Stimulated activated CD8-positive, alpha-beta memory T cell treated with anti-CD3 and anti-CD28 coated beads, Interleukin-4, amount 100 ng/mL, for 1 hour (primary cell): ENCODE measurements at places on chromosomes 4 and X.

DNA sequence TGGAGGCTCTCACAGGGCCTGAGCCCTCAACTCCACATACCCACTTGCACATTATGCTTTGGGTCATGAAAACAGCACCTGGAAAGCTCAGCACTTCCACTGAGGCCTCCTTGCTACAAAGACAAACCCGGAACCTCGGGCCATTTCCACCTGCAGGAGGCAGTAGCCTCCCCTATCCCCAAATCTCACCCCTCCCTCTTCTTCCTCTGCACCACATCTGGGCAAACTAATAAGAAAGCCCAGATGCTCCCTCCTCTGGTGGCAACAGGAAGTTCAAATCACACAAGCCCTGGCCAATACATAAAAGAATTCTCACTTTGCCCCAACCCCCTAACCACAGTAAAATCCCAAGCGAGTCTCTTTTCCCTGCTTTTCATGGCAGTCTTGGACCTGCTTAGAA lies 136.4 kb downstream of the MAPK10 start:
- DNase-seq, result no peak

- DNase-seq, result no peak
These were observed 87.6 kb downstream of the HAUS3 start for GRCh38 chr4:2154215-2154740.

- no peak for DNase-seq
These were observed 130.0 kb downstream of the AR start for GRCh38 chrX:67673741-67674274.

GRCh38 chrX:12229986-12230385 lies 91.7 kb downstream of the FRMPD4 start:
- DNase-seq, result no peak

GRCh38 chrX:35444671-35445355 lies 353.3 kb upstream of the MAGEB16 start:
- no peak for DNase-seq

DNA sequence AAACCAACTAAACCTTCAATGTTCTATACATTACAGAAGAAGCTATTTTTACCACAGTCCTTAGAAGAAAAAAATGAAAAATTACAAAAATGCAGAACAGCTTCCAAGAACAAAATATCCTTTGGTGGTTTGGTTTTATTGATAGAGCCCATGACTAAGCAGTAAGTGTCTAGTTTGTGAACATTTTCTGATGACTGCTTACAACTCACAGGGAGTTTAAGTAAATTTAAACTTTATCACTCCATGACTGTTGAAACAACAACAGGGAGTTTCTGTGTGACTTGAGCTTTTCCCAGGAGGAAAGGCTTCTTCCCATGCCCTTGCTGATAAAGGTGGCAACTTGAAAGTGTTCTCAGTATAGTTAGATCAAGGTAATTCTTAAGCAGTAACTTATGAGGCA lies 2.9 kb downstream of the PF4 start:
- no peak for DNase-seq

DNA sequence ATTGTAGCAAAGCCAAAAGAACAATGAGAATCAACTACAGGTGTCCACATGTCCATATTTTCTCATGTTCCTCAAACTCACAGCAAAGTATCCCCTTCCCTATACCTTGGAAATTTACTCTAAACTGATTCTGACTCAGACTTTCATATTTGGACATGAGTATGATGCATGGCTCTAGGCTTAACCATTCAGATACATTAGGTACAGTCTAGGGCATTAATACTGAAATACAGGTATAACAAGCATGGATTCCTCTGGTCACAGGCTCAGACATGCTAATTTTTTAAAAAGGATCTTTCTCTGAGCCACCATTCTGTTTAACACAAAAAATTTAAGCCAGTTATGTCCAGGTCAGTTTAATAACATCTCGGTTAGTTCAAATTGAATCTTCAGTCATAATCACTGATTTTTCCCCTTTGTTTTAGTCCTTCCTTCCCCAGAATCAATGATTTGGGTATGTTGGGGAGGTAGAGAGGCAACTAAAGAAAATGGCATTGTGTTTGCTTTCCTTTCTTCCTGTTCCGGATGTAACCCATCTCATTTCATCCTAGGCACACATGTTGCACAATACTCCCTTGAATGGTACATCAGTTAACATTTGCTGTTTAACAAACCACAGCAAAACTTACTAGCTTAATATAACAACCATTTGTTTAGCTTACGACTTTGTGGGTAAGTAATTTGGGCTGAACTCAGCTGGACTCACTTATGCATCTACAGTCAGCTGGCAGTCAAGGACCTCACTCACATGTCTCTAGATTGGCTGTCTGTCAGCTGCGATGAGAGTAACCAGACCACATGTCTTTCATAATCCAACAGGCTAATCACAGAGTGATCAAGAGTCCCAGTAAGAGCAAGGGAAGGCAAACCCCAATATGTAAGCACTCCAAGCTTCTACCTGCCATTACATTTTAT lies 75.3 kb upstream of the GRIA3 start:
- DNase-seq, result no peak

GRCh38 chr4:23324021-23324690 lies 565.7 kb downstream of the PPARGC1A start:
- DNase-seq, result no peak

DNA sequence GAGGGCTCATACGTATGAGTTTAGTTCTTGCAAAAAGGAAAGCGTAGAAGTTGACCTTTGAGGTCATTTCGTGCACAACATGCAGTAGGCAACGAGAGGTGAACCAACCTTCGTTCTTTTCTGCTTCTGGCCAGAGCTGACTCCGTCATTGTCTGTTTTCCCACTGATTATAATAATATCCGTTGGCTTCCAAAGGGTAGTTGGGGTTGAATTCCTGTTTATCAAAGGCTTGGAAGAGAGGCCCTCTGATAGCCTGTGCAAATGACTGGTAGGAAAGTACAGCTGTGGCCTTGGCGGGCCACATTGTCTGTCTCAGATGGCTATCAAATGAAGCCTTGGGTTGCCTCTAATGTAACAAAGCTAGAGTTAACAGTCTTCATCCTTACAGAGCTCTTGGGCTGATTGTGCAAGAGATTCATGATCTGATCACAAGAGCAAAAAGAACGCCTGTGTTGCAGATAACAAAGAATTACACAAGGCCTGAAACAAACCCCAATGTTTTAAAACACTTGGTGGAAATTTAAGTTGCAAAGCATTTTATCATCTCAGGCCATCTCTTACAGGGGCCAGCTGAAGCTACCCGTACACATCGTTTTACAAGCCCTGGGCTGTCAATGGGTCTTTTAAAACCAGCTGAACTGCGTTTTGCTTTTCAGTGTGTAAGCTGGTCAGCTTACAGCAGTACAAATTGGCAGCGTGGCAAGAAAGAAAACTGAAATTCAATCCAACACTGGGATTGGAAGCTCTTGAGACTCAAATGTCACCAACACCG lies 46.1 kb upstream of the FAM9C start:
- DNase-seq, result no peak

- no peak for DNase-seq
These were observed 6.2 kb downstream of the AADAT start for GRCh38 chr4:170083541-170083940.

GRCh38 chr4:38803833-38804653 lies 548 bp downstream of the TLR1 start:
- DNase-seq, result no peak

DNA sequence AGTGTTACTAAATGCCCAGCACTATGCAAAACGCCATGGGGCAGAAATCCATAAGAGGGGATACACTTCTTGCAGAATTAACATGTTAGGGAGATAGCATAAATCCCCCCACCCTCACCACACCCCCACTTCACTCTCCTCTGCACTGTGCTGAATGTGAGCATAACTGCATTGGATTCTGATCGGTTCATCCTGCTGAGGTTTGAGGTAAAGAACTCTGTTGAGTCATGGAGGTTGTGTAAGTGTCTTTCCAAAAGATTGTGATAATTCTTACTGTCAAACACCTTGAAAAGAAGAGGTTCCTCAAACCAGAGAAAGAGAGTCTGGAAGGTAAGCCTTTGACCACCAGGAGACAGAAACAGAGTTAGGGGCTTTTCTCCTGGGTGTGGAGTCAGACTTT lies 43.6 kb downstream of the RBM47 start:
- no peak for DNase-seq

DNA sequence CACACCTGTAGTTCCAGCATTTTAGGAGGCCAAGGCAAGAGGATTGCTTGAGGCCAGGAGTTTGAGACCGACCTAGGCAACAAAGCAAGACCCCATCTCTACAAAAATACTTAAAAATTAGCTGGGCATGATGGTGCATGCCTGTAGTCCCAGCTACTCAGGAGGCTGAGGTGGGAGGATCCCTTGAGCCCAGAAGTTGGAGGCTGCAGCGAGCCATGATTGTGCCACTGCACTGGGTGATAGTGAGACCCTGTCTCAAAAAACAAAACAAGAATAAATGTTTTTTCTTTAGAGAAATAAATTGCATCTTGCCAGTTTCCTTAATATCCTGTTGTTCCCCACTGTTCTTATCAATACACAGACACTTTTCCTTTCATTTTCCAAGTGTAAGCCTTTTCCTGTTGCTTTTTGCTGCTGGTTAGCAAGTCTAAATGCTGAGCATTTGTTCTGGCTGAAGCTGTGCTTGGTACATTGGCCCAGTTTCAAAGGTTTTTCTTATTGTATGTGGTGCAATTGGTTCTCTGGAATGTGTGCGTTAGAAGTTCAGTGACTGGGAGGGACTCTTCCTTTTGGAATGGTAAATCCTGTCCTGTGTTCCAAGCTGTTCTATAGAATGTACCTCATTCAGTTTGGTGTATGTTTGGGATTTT lies 98.2 kb downstream of the AFF1 start:
- no peak for DNase-seq

DNA sequence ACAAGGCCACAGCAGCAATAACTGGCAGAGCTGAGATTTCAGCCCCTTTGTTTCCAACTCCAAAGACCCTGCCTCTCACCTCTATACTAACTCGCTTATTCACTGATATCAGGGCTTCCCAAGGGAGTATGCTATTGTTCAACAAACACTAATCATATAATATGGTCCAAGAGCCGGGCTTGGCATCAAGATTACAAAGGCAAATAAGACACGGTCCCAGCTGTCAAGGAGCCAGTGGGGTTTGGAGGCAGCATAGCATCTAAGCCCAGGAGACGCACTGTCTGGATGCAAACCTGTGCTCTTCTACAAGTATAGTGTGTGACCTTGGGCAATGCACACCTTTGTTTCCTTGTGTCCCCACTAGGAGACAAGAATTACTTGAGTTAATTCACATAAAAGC lies 28.7 kb downstream of the PAPSS1 start:
- DNase-seq, result no peak

- no peak for DNase-seq
These were observed 11.0 kb upstream of the SH3BP2 start for GRCh38 chr4:2781911-2782310.

GRCh38 chrX:8653956-8654355 lies 78.0 kb downstream of the ANOS1 start:
- no peak for DNase-seq

- DNase-seq, result no peak
These were observed 34.2 kb downstream of the ELOVL6 start for GRCh38 chr4:110164251-110164650.

- DNase-seq, result no peak
These were observed 445.2 kb downstream of the PCDH11X start for GRCh38 chrX:92224406-92224805.

DNA sequence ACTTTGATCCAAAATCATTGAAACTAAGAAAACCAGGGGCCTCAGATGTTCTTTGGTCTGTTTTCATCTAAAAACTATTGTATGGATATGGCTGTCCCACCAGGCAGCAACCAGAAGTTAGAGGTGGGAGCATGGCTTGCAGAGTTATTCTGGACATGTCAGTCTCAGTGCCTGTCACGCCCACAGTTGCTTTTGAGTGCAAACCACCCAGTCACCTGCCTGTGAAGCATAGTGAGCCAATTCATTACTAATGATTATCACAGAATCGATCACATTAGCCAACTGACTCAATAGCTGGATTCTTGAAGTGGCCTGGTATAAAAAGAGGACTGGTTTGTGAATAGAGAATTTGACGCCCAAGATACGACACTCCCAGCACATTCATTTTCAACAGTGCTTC lies 104.2 kb upstream of the SORBS2 start:
- DNase-seq, result no peak

GRCh38 chr4:168891688-168892087 lies 118.4 kb downstream of the CBR4 start:
- no peak for DNase-seq

DNA sequence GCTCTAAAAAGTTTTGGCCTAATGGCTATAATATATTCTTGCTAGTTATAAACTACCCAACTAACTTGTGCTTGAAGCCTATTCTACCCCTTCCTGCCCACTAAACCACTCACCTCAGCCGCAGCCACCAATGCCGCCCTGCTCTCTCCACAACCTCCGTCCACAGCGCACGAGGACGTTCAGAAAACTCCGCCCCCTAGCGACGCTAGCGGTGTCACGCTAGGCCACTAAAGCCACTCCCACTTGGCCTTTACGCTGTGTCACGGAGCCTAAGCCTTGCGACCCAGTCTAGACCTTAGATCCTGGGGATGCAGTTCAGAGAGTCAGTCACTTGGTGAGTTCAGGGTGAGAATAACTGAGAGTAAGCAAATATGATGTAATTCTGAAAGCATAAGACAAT lies at the start of gene TEX11:
Gene TEX11, minus strand, starts transcription at position 171 of the 400 bp plus-strand sequence. CDS start 922 bp downstream, outside the sequence.
- no peak for DNase-seq

DNA sequence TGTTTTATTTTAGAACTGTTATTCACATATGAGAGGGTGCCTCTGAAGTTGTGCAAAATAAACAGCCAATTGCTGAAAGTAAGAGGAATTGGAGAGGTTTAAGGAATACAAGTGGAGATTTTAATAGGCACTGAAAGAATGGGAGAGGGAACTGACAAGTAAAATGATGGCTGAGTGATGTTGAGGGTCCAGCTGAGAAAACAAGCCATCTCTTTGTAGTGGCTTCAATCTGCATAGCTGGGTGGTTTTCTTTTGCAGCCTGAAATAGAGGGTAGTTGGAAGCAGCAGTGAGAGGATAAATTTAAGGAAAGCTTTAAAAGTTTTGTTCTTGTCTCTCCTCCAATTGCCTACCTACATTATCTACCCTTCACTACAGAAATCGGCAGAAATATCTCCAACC lies 106.7 kb upstream of the DGKK start:
- DNase-seq, result no peak
